ENCODE measurements at places on chromosomes 2 and 18.

DNA sequence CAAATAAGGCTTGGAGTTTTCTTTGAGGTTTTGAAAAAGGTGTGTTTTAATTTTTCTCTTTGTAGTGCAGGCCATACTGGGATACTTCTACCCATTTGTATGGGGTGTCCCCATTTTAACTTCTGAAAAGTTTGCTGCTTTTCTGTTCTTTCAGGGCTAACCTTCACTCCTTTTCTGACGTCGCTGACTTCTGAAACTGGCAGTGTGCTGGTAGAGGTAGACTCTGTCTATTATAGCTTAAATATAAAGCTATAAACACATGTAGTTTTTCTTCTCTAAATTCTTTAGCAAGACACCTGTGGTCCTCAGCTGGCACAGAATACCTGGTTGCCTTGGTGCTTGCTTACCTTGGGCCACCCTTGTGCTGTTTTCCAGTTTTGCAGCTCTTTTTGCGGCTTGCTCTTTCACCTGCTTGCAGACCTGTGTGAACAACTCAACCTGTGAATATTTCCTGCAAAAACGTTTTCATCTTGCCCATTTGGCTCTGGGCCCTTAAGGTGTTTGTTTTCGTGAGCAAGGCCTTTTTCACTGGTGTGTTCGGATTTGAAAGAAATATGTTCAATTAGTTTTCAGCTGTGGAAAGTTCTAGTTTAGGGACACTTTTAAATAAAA is 42.2 kb downstream of the PHLPP1 start:
- no peak for DNase-seq

DNA sequence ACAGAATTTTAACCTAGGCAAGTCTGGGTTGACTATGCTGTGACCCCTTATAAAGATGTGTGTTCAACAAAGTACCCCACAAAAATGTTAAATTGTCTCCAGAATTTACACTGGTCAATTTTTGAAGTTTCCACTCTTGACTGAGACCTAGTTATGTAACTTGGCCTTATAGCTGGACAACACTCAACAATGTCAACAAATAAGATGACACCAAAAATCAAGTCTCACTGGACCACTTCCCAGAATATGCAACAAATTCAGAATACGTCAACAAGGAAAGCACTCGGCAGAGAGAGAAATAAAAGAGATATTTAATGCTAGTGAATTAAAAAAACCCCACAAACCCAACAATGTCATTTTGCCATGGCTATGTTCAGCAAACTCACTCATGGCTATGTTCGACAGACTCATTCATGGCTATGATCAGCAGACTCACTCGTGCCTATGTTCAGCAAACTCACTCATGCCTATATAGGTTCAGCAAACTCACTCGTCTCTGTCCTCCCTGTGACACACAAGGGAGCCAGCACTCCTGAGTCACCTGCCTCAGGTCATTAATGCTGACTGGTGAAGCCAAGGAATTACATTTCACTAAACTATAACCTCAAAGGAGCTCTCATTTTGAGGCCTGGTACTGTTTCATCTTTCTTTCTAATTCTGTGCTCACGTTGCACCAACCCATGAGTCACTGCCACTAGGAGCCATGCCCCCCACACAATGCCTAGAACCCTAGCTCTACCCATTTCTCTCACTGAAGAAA is 72.7 kb downstream of the PTPN2 start:
- DNase-seq, result no peak

DNA sequence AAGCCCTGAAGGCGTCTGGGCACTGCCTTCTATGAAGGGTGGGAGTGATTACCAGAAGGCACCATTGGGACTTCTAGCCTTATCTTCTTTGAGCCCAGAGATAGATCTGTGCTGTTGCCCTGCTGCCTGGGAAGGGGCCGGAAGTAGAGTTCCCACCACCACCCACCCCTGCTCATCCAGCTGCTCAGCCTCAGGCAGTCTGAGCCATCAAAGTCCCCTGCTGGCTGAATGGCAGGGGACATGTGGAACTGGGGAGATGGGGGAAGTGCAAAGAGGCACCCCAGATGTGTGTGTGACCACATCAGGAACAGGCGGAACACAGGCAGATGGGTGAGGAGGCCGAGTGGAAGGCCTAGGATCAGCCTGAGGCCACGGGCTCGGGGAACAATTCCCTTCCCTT is 3.3 kb upstream of the WNT10A start:
- no peak for DNase-seq

GRCh38 chr2:19351899-19352697 is 6.3 kb downstream of the OSR1 start:
- DNase-seq, result no peak

All from stimulated activated CD4-positive, alpha-beta T cell treated with anti-CD3 and anti-CD28 coated beads, Interleukin-15, amount 100 ng/mL, for 1 hour (primary cell).